PC-3 (cell line): ENCODE measurements at places on chromosomes 4 and X. TPM values are rescaled to one million over a fixed set of nuclear protein-coding genes. Genes with fewer than 3 reads are reported as not detected.

Gene AFP
- total RNA-seq: 0.40 TPM in 1 of 2 replicates, not detected in the other

Gene F8
- total RNA-seq: 0.91 and 1.1 TPM in 2 replicates

- H3K4me3 ChIP-seq: no peak overlapping the region
- H3K4me1 ChIP-seq: no peaks in the 10 kb centered on the region
- H3K27ac ChIP-seq: no peak overlapping the region
- H3K27me3 ChIP-seq: no peaks in the 10 kb centered on the region
- H3K36me3 ChIP-seq: no peaks in the 10 kb centered on the region
Observed at GRCh38 chrX:9573282-9574106, 108.6 kb downstream of the TBL1X start.

Gene ATP2B3
- not detected in 2 replicates for total RNA-seq

Gene RBM10
- 71.5 and 87.0 TPM in 2 replicates for total RNA-seq

DNA sequence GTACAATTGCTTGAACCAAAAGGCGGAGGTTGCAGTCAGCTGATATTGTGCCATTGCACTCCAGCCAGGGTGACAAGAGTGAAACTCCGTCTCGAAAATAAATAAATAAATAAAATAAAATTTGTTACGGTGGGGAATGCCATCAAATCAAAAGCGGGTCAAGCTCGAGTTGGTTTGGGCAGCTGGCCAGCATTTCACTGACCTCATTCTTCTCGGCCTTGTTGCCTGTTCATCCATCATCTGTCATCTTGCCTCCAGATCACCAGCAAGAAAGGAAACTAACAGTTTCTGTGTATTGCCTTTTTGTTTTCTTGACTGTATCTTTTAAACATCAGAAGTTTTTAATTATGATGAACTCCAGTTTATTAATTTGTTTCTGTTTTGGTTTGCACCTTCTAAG is 31.5 kb upstream of the KLHL2 start:
- no peak overlapping the region for H3K27ac ChIP-seq
- H3K4me3 ChIP-seq: no peak overlapping the region
- no peaks in the 10 kb centered on the region for H3K36me3 ChIP-seq

GRCh38 chrX:49120091-49120490 is 3.4 kb downstream of the GPKOW start:
- DNase-seq: no peak
- H3K4me3 ChIP-seq: no peak overlapping the region
- H3K27me3 ChIP-seq: no peaks in the 10 kb centered on the region
- no peak overlapping the region for H3K27ac ChIP-seq
- peaks cover 6% of the 10 kb centered on the region; the same call in 1 of the 2 replicates for H3K4me1 ChIP-seq

GRCh38 chr4:182276210-182277109 is 33.3 kb downstream of the TENM3 start:
- H3K4me1 ChIP-seq: no peaks in the 10 kb centered on the region
- no peaks in the 10 kb centered on the region for H3K36me3 ChIP-seq
- H3K27ac ChIP-seq: no peak overlapping the region
- DNase-seq: no peak
- H3K4me3 ChIP-seq: no peak overlapping the region
- H3K27me3 ChIP-seq: no peaks in the 10 kb centered on the region; the same call in 1 of the 2 replicates

DNA sequence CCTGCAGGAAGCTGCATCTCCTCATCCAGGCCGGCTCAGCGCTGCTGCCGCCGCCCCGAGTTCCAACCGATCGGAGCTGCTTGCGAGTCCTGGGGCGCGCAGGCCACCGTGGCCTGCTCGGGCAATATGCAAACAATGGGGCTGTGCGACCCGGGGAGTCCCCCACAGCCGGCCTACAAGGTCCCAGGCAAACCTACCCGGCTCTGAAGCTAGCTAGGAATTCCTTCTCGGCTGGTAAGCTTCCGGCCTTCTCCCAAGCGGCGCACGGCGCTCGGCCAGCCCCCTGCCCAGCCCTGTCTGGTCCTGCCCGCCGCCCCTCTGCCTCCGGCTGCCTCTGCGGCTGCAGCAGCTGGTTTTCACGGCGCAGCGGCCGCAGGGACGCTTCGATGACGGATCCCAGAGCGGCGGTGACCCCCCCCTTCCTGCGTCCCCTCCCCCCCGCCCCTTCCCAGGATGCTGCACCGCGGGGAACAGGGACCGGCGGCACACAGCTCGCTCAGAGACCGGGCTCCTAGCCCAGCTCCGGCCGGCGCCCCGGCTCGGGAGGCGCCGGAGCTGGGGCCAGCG is 59.4 kb downstream of the TSC22D3 start:
- peak overlapping the region; percentile 25 for H3K27ac ChIP-seq
- H3K4me1 ChIP-seq: peaks cover 21% of the 10 kb centered on the region
- H3K27me3 ChIP-seq: no peaks in the 10 kb centered on the region
- peak overlapping the region; percentile 92 for H3K4me3 ChIP-seq
- DNase-seq: peak; percentile 28
- no peaks in the 10 kb centered on the region for H3K36me3 ChIP-seq
